Naive thymus-derived CD8-positive, alpha-beta T cell (primary cell): ENCODE measurements at places on chromosomes 5 and 9.

- no peak for DNase-seq
- H3K27ac ChIP-seq, result peak overlapping the region; percentile 80
- H3K36me3 ChIP-seq, result peaks cover 47% of the 10 kb centered on the region
- H3K4me1 ChIP-seq, result peaks cover 26% of the 10 kb centered on the region
These were observed 98.9 kb upstream of the DHFR start for GRCh38 chr5:80753712-80754111.

DNA sequence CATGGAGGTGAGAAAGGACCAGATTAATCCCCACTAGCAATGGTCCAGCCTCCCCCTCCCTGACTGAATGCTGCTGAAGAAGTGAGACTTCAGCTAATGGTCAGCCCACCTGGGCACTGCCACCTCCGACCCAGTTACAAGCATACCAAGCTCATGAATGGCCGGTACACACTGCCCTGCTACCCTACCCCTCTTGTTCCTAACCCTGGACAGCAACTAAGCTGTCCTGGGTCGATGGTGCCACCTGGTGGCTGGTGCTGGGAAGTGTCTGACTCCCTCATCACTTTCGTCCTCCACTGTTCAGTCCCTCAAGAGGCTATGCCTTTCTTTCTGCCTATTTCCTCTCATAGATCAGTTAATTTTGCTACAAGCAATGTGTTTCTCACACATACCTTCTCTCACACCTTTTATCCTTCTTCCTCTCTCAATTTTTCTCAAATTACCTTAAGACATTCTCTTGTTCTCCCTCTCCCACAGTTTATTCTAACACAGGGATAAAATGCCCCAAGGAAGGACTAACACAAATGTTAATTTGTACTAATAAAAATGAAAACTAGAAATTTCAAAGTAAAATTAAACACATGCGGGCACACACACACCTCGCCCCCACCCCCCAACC is 42.4 kb downstream of the PAX5 start:
- peaks cover 14% of the 10 kb centered on the region for H3K4me1 ChIP-seq
- peaks cover 11% of the 10 kb centered on the region for H3K36me3 ChIP-seq
- H3K4me3 ChIP-seq, result no peak overlapping the region
- H3K27me3 ChIP-seq, result peaks cover 59% of the 10 kb centered on the region

GRCh38 chr5:34804913-34805312 is 34.1 kb upstream of the TTC23L start:
- no peak for DNase-seq
- no peaks in the 10 kb centered on the region for H3K27me3 ChIP-seq
- H3K4me3 ChIP-seq, result no peak overlapping the region
- H3K27ac ChIP-seq, result no peak overlapping the region
- no peaks in the 10 kb centered on the region for H3K36me3 ChIP-seq

GRCh38 chr5:64077589-64077988 is 88.1 kb upstream of the RNF180 start:
- no peak for DNase-seq
- no peaks in the 10 kb centered on the region for H3K36me3 ChIP-seq
- no peaks in the 10 kb centered on the region for H3K27me3 ChIP-seq
- no peak overlapping the region for H3K4me3 ChIP-seq
- no peaks in the 10 kb centered on the region for H3K4me1 ChIP-seq
- no peak overlapping the region for H3K27ac ChIP-seq

GRCh38 chr9:17065062-17065461 is 69.8 kb upstream of the CNTLN start:
- DNase-seq, result no peak
- no peaks in the 10 kb centered on the region for H3K4me1 ChIP-seq
- no peak overlapping the region for H3K4me3 ChIP-seq
- no peak overlapping the region for H3K27ac ChIP-seq
- no peaks in the 10 kb centered on the region for H3K36me3 ChIP-seq

- H3K4me1 ChIP-seq, result no peaks in the 10 kb centered on the region
- no peak for DNase-seq
- H3K4me3 ChIP-seq, result no peak overlapping the region
- no peaks in the 10 kb centered on the region for H3K36me3 ChIP-seq
- peaks cover 3% of the 10 kb centered on the region for H3K27me3 ChIP-seq
These were observed 294.0 kb downstream of the YTHDC2 start for GRCh38 chr5:113807427-113807991.

DNA sequence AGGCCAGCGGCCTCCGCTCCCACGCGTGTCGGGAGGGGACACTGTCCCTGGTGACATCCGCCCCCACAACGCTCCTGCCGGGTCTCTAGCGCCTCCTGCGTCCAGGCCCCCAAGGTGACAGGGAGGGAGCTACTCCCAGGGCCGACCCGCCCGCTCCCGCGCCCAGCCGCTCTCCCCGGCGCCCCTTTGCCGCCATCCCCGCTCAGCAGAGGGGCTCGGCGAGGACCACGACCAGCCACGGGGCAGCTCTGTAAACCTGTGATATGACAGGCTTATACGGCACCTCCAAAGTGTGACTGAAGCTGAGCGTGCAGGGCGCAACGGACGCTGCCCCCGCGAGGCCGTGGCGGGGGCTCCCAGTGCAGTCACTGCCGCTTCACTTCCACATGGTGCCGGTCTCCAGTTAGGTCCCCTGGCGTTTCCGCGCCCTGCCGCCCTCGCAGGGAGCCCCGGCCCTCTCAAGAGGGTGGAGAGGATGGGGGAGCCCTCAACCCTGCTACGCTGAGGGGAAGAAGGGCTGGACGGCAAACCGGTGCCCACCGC is 978 bp upstream of the ADCY2 start:
- H3K27me3 ChIP-seq, result peaks cover 18% of the 10 kb centered on the region
- DNase-seq, result no peak
- no peaks in the 10 kb centered on the region for H3K36me3 ChIP-seq
- H3K27ac ChIP-seq, result no peak overlapping the region

DNA sequence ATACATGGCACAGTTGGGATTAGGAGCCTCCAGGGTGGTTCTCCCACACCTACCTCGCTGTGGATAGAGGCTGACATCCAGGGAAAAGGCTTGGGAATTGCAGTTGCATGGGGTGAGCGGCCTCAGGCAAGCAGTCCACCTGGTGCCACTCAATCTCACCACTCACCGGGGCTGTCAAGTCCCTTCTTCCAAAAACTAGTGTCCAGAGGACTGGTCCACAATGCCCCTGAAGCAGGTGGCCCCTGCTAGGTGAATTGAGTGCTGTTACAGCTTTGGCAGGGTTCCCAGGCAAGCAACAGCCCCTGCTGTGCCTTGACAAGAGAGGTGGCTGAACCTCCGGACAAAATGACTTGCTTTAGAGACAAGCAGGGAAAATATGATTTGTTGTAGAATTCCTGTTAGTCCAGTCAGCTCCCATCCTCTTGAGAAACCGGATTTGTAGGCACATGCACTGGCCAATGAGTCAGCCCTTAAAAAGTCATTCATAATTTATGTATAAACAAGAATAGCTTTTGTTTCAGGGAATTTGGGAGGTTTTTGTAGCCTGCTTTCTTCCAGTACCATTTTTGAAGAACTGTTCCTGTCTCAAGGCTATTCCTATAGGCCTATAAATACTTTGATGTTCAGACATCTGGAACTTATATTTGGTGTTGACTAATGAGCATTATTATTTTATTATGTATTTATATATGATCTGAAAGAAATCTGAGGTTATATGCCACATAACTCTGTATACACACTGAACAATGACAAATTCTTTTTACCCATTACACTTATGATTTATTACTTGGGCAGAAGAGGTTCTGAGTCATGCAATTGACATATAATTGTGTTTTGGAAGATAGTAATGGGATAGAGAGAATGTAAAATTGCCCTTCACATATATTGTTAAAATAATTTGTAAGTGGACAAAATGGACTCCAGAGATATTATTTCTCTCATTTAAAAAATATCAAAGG is 411.1 kb downstream of the ACTL7B start:
- H3K27me3 ChIP-seq, result peaks cover 2% of the 10 kb centered on the region
- H3K27ac ChIP-seq, result no peak overlapping the region
- no peak overlapping the region for H3K4me3 ChIP-seq
- H3K4me1 ChIP-seq, result no peaks in the 10 kb centered on the region

DNA sequence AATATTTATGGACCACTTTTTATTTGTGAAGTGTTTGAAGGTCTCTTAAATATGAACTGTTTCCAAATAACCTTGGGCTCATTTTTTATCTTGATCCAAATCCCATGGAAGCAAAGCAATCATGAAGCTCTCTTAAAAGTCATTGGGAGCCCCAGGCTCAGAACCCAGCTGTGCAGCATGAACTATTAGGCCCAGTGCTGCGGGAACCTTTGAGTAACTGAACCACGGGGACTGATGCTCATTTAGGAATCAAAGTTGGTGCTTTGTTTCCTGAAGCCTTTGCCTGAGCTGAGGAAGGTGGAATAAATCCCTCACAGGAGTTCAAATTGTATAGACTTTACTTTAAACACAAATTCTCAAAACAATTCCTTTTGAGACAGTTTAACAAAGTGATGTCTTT is 27.8 kb downstream of the MAT2B start:
- DNase-seq, result no peak
- no peak overlapping the region for H3K4me3 ChIP-seq
- H3K4me1 ChIP-seq, result no peaks in the 10 kb centered on the region
- H3K27me3 ChIP-seq, result peaks cover 7% of the 10 kb centered on the region

GRCh38 chr5:165139721-165140120 is 1634.3 kb downstream of the MAT2B start:
- no peaks in the 10 kb centered on the region for H3K4me1 ChIP-seq
- no peaks in the 10 kb centered on the region for H3K36me3 ChIP-seq
- H3K27me3 ChIP-seq, result no peaks in the 10 kb centered on the region
- DNase-seq, result no peak
- no peak overlapping the region for H3K27ac ChIP-seq

GRCh38 chr9:93984860-93985259 is 29.7 kb upstream of the BARX1 start:
- DNase-seq, result no peak
- peaks cover 5% of the 10 kb centered on the region for H3K36me3 ChIP-seq
- no peak overlapping the region for H3K27ac ChIP-seq
- peaks cover 29% of the 10 kb centered on the region for H3K27me3 ChIP-seq
- H3K4me3 ChIP-seq, result no peak overlapping the region
- no peaks in the 10 kb centered on the region for H3K4me1 ChIP-seq

DNA sequence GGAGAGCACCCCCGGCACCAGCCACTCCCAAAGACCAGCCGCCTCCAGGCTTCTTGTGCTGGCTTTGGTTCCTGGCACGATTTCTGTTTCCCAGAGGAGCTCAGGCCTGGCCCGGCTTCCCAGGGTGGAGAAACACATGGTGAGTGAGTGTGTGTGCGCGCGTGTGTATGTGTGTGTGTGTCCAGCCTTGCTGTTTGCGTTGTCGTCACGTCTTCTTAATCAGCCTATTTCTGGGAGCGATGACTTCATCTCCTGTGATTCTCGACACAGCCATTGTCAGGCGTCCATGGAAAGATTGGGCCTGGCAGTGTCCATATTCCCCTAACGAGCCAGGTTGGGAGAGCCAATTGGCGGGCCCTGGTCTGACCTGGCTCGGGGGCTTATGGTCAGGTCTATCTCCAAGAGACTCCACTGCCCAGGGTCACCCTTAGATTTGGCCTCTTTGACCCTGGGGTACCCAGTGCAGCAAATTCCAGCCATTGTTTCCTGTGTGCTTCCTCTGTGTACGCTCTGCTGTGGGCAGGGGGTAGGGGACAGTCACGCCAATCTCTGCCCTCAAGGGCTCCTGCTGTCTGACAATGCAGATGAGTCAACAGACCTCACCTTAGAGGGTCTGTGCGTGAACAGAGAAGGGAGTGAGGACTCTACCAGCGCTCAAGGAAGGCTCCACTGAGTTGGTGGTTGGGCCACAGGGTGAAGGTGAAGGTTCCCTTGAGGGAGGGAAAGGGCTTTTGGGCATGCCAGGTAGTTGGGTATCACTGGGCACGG is 73.8 kb downstream of the DAB2IP start:
- no peak overlapping the region for H3K27ac ChIP-seq
- no peak for DNase-seq
- no peak overlapping the region for H3K4me3 ChIP-seq
- no peaks in the 10 kb centered on the region for H3K27me3 ChIP-seq
- no peaks in the 10 kb centered on the region for H3K4me1 ChIP-seq

DNA sequence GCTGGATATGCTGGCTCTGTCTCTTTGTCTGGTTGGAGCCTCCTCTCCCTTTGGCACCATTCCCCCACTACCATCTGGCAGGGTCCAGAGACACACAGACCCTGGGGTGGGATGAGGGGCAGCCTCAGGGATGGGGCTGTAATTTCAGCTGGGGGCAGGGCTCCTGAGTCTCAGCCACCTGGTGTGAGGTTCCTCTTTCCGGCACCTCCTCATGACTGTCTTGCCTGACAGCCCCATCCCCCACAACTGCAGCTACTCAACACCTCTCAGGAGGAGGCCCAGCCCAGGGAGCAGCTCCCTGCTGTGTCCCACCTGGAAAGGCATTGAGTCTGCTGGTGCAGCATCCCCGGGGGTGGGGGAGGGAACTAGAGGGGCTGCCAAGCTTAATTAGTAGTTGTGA is 11.7 kb upstream of the RPS14 start:
- DNase-seq, result peak; percentile 33
- H3K4me3 ChIP-seq, result no peak overlapping the region
- no peaks in the 10 kb centered on the region for H3K36me3 ChIP-seq
- peaks cover 15% of the 10 kb centered on the region for H3K4me1 ChIP-seq
- H3K27ac ChIP-seq, result peak overlapping the region; percentile 32

GRCh38 chr9:79189511-79189924 is 382.2 kb upstream of the TLE4 start:
- no peak overlapping the region for H3K27ac ChIP-seq
- no peaks in the 10 kb centered on the region for H3K4me1 ChIP-seq
- no peak for DNase-seq
- no peaks in the 10 kb centered on the region for H3K36me3 ChIP-seq
- no peaks in the 10 kb centered on the region for H3K27me3 ChIP-seq
- no peak overlapping the region for H3K4me3 ChIP-seq

GRCh38 chr9:113675475-113675941 is 200.6 kb upstream of the ZNF618 start:
- no peak overlapping the region for H3K27ac ChIP-seq
- no peak for DNase-seq
- peaks cover 6% of the 10 kb centered on the region for H3K27me3 ChIP-seq
- H3K4me3 ChIP-seq, result no peak overlapping the region
- H3K36me3 ChIP-seq, result no peaks in the 10 kb centered on the region

DNA sequence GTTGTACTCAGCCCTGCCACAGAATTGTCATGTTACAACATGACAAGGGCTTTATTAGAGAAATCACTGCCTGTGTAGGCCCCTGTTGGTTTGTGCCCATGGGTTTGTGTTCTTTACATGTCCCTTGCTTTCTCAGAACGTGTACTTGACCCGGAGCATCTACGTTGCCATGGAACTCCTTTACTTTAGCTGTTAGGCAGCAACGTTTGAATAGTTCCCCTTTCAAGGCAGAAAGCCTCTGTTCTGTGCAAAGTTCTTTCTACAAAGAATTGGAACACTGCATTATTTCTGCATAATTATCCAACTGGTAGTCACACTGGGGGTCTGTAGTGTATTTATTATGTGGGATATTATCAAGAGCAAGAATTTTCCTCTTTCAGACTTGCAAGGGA is 51.1 kb downstream of the FBXL7 start:
- H3K36me3 ChIP-seq, result no peaks in the 10 kb centered on the region
- H3K27me3 ChIP-seq, result no peaks in the 10 kb centered on the region
- no peak overlapping the region for H3K27ac ChIP-seq
- no peak for DNase-seq

- H3K4me1 ChIP-seq, result peaks cover 6% of the 10 kb centered on the region
- no peaks in the 10 kb centered on the region for H3K36me3 ChIP-seq
- no peak overlapping the region for H3K4me3 ChIP-seq
- H3K27me3 ChIP-seq, result peaks cover 25% of the 10 kb centered on the region
- DNase-seq, result no peak
These were observed 21.1 kb upstream of the PDZD2 start for GRCh38 chr5:31617867-31618266.
